ENCODE measurements at places on chromosomes 1 and 21.

DNA sequence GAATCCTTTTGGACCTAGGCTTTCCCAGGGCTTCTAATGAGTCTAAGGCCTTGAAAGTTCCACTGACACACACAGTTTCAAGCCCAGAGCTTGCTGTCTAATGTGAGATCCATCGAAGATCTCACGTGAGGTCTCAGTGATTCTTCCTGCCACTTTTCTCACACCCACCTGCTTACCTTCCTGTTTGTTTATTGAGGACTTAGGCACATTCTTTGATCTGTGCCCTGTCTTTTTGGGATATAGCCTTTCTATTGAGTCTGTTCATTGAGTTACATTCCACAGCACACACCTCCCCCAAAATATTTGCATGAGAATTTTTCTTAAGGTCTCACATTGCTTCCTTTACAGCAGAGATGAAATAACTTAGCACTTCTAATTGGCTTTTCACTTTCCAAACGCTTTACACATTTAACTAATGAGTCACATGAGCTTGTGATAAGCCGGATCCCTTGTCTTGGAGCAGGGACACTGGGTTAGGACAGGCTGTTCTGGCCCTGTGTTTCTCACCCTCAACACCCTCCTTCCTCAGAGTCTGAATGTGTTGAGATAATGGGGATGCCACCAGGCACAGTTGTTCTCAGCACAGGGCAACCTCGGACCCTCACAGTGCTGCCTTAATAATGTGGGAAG, 288.3 kb downstream of the TM2D1 start:
- DNase-seq = no peak

DNA sequence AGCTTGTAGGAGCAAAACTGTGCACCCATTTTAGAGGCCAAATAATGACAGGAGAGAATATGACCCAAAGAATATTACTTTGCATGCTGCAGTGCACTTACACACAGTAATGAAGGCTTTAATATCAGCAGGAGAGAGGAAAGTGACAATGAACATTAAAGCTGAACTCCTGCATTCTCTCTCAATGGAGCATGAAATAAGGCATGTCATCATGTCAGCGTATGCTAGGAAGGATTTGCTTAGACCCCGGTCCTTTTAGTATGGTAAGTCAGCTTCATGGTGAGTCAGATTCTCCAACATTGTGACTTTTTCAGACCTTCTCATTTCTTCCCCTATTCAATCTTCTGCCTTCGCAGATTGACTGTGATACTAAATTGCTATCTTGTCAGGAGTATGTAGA, 210.7 kb upstream of the TMPRSS15 start:
- no peak for DNase-seq

DNA sequence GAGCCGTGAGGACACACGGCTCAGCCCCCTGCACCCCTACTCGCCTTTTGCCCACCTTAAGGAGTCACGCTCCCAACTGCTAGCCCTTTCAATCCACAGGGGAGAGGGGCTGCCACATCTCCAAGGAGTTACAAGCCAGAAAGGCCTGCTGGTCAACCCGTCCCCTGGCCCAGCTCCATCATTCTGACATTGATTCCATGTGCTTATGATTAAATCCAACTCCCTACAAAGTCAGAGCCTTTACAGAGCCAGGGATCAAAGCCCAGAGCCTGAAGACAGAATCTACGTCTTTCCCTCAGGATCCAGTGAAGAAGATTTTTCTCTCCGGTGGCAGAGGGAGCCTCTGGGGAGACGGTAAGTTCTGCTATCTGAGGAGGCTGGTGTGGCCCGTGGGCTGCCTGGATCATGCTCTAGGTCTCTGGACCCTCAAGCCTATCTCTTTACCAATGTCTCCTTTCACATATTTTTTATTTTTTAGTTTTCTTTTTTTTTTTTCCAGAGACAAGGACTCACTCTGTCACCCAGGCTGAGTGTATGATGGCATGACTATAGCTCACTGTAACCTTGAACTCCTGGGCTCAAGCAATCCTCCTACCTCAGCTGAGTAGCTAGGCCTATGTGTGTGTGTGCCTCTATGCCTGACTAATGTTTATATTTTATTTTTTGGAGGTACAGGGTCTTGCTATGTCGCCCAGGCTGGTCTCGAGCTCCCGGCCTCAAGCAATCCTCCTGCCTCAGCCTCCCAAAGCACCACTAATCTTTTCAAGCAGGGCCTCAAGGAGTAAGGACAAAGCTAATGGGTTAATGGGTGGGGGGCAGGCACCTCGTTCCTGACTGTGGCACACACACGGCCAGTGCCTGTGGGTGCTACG, 61.3 kb downstream of the SLC66A1 start:
- no peak for DNase-seq

DNA sequence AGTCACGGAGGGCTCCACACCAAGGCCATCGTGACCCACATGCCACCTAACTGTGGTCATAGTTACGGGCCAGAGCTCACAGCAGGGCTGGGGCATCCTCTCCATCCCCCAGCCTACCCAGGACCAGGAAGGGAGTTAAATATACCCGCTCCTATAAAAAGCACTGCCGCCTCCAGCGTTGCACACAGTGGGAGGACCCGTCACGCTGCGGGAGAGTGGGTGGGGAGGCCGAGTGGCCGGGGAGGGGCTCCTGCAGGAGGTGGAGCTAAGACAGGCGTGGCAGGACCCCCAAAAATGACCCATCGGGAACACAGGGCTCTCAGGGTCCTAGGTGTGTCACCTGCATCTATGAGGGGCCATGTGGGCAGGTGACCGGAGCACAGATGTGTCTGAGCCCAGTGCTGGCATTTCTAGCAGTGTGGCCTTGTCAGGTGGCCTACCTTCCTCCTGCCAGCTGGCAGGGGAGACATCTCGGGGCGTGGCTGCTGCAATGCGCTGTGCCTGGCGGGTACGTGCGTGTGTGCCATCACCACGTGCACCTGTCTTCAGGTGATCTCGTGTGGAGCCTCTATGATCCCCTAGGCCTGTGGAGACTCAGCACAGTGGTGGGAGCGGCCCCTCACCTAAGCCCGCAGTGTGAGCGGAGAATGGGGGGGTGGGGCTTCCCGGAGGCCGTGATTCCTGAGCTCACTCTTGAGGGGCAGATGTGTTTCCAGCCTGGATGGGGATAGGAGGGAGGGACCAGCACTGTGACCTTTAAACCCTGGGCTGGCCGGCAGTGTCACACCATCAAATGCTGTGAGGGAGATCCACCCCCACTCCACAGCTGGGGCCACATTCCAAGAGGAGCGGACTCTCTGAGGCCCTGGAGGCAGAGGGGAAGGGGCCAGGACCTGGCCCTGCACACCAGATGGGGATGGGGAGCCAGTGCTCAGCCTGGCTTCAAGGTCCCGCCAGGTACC, 17.7 kb downstream of the AGRN start:
- no peak for DNase-seq

DNA sequence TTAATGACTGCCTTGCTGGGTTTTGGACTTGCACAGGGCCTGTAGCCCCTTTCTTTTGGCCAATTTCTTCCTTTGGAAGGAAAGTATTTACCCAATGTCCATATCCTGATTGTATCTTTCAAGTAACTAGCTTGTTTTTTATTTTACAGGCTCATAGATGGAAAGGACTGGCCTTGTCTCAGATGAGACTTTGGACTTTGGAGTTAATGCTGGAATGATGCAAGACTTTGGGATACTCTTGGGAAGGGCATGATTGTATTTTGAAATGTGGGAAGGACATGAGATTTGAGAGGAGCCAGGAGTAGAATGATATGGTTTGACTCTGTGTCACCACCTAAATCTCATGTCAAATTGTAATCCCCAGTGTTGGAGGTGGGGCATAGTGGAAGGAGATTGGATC, 140.1 kb downstream of the C1orf94 start:
- no peak for DNase-seq

- DNase-seq = no peak
Measured at GRCh38 chr1:224673141-224673540, 57.0 kb downstream of the CNIH3 start.

DNA sequence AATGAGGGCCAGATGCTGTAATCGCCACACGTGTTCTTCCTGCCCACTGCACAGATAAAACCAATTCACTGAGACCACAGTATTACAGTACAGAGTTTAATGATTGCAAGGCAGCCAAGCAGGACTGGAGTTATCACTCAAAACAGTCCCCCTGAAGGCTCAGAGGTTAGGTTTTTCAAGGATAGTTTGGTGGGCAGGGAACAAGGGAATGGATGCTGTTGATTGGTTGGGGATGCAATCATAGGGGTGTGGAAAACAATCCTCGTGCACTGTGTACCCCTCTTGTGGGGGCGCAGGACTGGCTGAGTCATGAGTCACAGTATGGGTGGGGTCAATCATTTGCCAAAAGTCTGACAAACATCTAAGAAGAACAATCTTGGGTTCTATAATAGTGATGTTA, 12.4 kb upstream of the USP1 start:
- no peak for DNase-seq

DNA sequence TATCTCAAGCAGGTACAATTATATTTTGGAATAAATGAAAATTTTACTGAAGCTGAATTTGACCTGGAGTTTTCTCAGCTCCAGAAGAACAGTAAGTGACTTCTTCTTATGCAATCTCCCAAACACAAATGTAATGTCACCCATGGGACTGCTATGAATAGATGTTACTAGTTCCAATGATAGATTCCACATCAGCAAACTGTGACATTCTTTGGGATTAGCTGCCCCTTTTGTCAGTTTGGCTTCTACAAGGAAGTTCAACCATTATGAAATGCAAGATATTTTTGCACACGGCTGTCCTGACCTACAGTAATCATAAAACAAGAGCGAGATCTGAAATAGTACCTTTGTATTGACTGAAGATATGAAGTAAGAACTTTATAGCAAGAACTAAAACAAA, 27.8 kb upstream of the TSNAX start:
- DNase-seq = no peak

DNA sequence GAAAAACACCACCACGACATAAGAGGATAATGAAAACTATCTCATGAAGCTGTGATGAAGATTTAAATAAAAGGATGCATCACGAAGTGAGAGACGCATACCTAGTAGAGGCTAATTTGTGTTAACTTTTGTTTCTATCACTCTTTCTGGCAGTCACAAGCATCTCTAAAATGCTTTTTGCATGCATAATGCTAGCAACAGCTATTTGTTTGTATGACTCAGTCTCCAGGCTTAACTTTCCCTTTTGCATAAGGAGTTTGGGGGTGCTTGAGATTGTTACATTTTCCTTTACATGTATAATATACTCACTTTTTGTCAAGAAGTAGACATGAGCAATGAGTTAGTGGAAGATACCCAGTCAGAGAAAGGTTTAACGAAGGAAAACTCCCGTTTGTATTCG, 385.4 kb downstream of the DISC1 start:
- no peak for DNase-seq

DNA sequence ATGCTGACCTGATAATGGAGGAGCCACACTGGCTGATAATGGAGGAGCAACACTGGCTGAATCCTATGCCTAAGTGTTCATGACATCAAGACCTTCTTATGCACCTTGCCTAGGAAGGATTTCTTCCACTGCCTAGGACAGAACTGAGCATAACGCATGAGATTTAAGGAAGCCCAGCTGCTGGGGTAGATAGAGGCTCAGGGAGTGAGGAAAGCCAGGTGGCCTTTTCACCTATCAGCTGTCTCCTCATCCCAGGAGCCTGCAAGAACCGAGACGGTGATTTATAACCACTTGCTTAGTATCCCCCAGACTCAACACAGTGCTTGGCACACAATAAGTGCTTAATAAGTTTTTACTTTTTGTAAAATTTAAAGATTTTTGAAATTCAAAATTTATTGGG, 7.4 kb upstream of the CTBS start:
- DNase-seq = no peak

Measured in NCI-H2081 treated with DMSO at 0.1 percent for 48 hours (cell line).